Adipocyte (in vitro differentiated cells): ENCODE measurements at places on chromosomes 2 and 18.

GRCh38 chr2:237072067-237072931 lies 13.4 kb upstream of the COPS8 start:
- DNase-seq = peak; percentile 86

DNA sequence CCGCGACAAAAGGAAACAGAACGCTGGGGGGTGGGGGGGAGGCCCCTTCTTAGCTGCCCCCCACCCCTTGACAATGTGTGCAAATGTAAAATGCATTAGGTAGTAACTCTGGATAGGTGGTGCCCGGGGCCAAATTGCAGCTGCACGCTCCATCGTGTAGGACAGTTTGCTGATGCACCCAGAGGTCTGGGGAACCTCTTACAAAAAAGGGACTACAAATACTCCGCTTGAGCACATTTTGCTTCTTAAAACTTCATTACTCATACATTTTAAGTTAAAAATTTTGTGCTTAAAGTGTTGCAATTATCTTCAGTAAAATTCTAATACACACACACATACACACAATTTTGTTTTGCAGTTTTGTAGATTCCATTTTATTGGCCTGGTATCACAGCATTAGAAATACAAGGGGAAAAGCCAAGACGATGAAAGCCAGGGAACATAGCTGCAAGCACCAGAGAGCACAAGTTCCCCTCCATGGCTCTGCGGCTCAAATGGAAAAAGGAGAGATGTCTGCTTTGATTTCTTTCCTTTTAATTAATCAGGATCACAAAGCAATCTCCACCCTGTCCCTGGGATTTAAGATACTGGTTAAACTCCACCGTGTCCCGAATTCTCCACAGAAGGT lies 582.1 kb downstream of the ZEB2 start:
- peak; percentile 18 for DNase-seq

DNA sequence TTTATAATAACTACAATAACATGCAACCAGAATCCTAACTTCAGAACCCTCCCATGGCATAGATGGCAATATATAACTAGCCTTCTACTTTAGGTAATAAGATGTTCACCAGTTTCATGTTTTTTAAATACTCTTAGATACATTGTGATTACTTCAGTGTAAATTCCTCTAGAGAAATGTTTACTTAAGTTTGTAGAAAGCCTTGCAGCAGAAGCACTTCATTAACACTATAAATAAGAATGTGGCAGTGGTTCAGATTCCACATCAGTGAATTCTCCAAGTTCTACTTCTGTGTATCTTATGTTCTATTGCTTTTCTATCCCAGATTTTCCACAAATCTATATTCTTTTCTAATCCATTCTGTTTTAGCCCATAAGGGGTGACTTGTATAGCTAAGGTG lies 1.2 kb upstream of the RAD51AP2 start:
- no peak for DNase-seq

GRCh38 chr18:63142594-63143225 lies 176.9 kb downstream of the BCL2 start:
- DNase-seq = no peak

GRCh38 chr2:1741851-1742250 lies 2.5 kb downstream of the PXDN start:
- DNase-seq = no peak

DNA sequence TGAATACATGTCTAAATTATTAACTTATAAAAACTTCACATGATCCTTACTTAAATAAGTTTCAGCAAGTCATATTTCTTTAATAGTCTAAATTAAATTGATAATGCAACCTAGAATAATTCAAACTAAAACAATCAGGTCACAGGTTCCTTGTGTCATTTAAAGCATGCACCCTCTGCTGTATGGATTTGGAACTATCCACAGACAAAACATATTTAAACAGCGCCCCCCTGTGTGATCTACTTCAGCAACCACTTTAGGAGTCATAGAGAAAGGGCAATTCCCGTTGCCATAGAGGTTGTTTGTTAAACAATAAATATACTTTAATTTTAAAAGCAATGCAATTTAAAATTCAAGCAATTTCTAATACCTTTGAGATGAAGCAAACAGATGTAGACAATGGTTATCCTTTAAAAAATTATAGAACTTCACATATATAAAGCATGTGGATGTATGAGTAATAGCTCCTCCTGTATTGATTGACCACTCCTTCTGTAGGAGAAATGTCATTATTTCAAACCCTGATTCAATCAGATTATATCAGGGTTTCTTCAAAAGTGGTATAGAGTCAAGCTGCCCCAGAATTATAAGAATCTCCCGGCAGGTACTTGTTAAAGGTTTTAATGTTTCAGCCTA lies 21.2 kb downstream of the GRB14 start:
- DNase-seq = peak; percentile 77

DNA sequence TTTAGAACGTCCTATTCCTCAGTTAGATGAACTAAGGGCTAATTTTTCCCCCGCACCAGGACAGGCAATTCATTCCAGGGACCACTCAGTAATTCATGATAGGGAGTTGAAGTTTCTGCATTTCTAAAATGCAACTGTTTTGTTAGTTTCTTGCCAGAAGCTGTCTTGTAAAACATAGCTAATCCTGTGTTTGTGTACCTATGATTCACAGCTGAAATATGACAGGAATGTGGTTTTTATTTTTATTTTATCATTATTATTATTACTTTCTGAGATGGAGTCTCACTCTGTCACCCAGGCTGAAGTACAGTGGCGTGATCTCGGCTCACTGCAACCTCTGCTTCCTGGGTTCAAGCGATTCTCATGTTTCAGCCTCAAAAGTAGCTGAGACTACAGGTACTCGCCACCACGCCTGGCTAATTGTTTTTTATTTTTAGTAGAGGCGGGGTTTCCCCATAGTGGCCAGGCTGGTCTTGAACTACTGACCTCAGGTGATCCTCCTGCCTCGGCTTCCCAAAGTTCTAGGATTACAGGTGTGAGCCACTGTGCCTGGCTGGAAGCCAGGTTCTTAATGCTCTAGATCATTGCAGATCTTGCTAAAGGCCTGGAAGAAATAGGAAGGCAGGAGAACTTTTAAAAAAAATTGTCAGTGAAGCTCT lies 154.8 kb upstream of the FHL2 start:
- DNase-seq = peak; percentile 31

GRCh38 chr2:132804051-132804450 lies 134.0 kb upstream of the LYPD1 start:
- DNase-seq = peak; percentile 26

DNA sequence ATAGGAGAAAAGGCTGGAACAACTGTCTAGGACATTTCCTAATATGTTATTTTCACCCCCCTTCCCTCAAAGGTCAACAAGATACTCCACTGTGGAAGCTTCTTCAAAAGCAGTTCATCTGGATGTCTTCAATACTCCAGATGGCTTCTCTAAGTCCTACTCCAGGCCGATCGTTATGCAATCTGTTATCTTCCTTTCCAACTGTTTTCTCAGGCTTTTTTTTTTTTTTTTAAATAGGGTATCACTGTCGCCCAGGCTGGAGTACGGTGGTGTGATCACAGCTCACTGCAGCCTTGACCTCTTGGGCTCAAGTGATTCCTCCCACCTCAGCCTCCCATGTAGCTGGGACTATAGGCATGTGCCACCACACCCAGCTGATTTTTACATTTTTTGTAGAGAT lies 26.3 kb downstream of the ATP8B1 start:
- no peak for DNase-seq

DNA sequence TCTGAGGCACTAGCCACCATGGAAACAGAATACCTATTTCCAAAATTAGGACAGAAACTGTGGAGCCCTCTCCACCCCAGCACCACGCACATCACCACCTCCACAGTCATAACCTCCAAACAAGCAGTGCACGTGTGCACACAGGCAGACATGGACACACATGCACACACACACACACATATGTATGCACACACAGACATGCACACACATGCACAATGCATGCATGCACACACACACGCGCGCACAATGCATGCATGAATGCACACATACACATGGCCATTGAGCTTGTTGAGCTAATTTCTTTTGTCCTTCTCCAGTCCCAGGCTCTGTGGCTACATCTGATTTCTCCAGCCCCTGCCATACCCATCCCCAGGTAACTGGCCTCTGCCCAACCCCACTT lies 161.6 kb upstream of the EPB41L3 start:
- DNase-seq = no peak

DNA sequence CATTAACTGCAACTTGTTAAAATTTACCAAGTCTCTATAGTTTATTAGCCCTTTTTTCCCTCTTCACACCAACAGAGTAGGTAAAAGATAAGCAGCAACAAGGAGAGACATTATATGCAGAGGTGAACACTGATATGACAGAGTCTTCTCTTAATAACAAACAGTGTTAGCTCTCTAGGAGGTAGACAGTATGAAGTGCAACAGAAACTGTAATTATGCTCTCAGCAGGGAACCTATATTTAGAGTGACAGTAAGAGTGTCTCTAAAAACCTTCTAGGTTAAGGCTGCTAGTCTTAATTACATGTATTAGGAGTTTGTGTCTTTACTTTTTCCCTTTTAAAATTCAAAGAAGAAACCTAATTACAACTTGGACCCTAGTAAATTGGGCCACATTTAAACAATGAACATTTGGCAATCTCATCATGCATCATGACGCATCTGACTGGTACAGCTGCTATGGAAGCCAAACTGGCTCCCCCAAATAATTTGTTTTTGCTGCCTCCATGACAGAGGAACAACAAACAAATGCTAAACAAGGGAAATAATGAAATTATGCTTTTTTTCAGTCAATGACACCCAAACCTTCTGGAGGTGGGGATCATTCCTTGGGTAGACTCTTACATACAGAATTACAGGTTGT lies 69.9 kb upstream of the MMADHC start:
- no peak for DNase-seq

GRCh38 chr2:45968946-45969584 lies 317.6 kb downstream of the PRKCE start:
- peak; percentile 13 for DNase-seq

- no peak for DNase-seq
These were observed 403.1 kb upstream of the TRIB2 start for GRCh38 chr2:12313445-12314126.

DNA sequence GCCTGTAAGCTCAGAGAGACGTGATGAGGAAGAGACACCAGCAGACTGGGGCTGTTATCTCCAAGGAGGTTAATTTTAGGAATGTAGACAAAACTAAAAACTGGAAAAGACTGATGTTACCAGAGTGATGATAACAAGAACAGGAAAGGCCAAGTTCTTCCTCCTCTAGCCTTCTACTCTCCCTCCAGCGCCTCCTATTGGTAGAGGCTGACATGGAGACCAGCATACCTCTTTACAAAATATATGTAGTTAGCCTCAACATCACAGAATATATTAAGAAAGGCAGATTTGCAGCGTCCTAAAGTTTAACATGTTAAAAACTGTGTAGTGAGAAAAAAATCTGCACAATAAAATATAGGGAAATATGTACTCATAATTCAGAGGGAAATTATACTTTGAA lies 66.0 kb downstream of the TCF4 start:
- no peak for DNase-seq
